ENCODE measurements at places on chromosomes 7 and 10.

- no peak for DNase-seq
Measured at GRCh38 chr7:96122746-96123145, 199.2 kb downstream of the SLC25A13 start.

DNA sequence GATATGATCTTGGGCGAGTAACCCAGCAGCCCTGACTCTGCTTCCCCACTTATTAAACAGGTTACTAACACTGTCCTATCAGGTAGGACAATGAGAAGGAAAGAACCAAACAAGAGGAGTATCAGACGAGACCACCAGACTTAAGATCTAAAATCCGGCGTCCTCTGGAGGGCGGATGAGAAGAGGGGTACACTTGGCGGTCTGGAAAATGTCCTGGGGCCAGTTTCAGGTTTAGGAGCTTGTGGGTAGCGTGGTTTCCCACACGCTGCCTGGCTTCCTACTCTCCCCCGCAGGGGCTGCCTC is 635 bp downstream of the ZNF32 start:
- DNase-seq, result no peak

DNA sequence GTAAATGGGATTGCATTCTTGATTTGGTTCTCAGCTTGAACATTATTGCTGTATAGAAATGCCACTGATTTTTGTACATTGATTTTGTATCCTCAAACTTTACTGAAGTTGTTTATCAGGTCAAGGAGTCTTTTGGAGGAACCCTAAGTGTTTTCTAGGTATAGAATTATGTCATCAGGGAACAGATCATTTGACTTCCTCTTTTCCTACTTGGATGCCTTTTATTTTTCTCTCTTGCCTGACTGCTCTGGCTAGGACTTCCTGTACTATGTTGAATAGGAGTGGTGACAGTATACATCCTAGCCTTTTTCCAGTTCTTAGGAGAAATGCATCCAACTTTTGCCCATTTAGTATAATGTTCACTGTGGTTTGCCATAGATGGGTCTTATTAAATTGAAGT is 48.8 kb downstream of the ANXA8 start:
- no peak for DNase-seq

DNA sequence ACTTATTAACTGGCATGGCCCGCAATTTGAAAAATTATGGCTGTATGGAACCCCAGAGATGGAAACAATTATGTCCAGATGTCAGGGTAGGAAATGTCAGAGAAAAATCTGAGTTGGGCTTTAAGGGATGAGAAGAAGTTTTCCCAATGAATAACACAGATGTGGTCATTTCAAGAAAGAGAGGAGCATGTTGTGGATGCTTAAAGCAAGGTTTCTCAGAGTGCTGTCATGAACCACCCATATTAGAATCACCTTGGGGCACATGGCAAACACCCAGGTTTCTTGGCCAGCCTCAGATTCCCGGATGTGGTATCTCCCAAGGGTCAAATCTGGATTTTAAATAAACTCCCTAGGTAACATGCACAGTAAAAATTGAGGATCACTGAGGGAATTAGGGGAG is 43.6 kb downstream of the LAMB4 start:
- no peak for DNase-seq

GRCh38 chr10:24205821-24206220 is 3.1 kb upstream of the KIAA1217 start:
- DNase-seq, result no peak

GRCh38 chr7:909358-910329 is 33.3 kb downstream of the GET4 start:
- DNase-seq, result no peak

DNA sequence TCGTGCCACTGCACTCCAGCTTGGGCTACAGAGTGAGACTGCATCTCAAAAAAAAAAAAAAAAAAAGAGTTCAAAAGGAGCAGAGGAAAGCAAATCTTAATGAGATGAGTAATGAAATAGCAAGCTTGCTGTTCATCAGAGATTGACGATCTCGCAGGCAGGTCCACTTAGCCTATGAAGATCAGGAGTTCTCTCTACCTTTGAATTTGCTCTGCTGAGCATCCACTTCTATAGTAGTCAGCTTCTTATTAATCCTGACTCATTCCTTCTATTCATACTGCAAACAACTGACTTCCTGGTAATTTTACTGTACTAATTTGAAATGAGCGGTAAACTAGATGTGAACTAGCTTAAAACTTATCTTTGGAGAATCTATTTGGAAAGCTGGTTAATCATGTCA is 1014.6 kb downstream of the GATA3 start:
- no peak for DNase-seq

DNA sequence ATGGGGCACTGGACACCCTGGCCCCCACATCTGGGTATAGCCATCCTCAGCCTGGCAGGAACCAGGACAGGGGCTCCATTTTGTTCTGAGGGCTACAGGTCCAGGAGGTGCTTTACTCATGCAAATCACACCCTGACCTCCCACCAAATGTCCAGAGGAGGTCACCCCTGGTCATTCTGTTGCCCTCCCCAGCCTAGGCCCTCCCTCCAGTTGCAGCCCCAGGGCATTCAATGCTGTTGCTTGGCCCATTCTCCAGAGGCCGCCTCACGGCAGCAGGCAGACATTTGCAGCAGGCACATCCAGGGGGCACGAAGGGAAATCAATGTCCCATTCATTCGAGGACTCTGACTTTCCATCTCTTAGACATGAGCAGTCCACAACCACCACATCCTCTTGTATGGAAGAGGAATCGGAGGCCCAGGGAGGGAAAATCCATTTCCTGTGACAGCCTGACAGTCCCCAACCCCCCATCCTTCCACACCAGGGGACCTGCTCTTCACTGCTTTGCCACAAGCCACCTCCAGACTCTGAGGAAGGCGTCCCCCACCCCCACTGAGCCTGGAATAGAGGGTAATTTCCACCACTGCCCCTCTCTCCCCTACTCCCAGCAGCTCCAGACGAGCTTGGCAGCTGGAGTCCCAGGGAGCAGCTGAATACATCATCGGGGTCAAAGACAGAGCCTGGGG is 76.2 kb upstream of the UNC5B start:
- DNase-seq, result no peak

DNA sequence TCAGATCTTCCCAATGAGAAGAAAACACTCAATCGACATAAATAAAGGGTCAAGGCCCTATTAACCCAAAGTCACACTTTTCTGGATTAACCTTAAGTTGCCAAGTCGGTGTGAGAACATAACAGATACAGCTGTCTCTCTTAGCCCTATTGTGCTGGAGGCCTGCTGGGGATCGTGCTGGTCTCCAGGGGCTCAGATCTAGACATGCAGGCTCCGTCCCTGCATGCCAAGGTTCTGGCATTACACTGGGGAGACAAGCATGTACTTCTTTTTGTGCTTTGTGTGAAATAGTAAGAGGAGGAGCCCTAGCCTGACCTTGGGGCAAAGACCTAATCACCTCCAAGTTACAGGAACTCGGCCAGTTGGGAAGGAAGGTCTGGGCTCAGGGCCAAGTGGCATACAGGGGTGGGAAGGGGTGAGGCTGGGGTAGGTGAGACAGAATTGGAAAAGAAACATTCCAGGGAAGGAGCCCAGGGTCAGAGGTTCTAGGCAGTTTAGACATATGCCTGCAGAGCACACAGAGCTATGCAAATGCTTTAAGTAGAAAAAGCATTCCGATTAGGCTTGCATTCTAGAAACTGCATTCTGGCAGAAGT is 216.4 kb downstream of the HECW1 start:
- DNase-seq, result no peak

DNA sequence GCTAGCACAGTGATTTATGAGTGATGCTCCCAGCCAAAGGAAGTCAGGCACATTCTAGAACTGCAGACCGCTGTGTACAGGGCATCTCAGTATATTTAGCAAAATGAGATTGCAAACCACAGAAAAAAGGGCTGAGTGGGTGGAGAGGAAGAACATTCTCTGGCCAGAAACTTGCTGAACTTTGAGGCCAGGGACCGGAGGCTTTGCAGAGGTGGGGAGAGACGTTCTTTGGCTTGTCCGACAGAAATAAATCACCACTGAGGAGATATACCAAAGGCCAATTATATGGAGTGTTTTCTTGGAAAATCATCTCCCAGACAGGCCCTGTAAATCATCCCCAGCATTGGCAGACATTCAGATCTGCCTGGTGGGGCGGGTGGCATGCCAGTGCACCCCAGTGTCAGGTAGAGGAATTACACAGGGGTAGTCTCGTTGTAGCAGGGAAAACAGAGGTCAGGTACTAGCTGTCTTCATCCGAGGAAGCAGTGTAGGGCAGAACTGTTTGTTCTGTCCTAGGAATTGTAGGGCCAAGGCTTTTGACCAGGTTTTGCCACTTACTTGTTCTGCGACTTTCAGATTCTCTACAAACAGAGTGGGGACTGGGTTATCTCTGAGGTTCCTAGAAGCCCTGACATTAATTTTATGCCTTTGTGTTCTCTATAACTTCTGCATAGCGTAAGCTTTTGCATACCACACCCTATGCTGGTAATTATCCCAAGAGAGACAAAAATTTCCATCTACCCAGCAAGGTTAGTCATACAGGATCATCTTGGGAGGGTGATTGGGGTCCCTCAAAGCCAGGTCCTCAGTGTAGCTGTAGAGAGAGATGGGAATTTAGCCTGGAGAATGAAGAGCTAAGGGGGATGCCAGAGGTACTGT is 655.6 kb downstream of the LRMDA start:
- DNase-seq, result peak; percentile 61

GRCh38 chr10:72238392-72239175 is 22.5 kb upstream of the ASCC1 start:
- DNase-seq, result no peak

- no peak for DNase-seq
Measured at GRCh38 chr7:148050492-148051158, 539.9 kb upstream of the C7orf33 start.

- DNase-seq, result no peak
Measured at GRCh38 chr10:114553436-114553835, 104.6 kb downstream of the ABLIM1 start.

- peak; percentile 4 for DNase-seq
Measured at GRCh38 chr10:127907411-127908105, 655 bp downstream of the PTPRE start.

DNA sequence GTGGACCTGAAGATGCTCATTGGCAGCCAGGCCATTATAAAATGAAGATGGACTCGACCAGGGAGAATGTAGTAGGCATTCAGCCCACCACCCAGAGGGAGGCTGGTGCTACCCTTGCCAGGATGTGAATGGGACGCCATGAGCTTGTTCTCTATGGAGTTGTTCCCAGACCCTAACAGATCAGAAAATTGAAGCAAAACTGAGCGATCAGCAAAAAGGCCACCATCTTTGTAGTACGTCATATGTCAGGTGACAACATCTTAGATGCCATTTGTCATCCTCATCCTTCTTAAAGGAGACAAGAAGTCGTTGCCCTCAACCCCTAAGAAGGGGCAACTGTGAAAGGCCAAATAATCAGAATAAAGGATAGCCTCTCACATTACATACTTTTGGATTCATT is 61.7 kb downstream of the DOCK1 start:
- DNase-seq, result no peak

GRCh38 chr7:50725774-50726173 is 56.9 kb downstream of the GRB10 start:
- no peak for DNase-seq

GRCh38 chr10:47424231-47424630 is 40.1 kb upstream of the ZNF488 start:
- DNase-seq, result no peak

- DNase-seq, result no peak
Measured at GRCh38 chr10:95193944-95194343, at the start of gene ACSM6. Gene ACSM6, plus strand, starts transcription at chr10:95194238. Its CDS starts 248 bp downstream, at chr10:95194486.

GRCh38 chr7:68371985-68372384 is 1226.3 kb upstream of the AUTS2 start:
- no peak for DNase-seq

DNA sequence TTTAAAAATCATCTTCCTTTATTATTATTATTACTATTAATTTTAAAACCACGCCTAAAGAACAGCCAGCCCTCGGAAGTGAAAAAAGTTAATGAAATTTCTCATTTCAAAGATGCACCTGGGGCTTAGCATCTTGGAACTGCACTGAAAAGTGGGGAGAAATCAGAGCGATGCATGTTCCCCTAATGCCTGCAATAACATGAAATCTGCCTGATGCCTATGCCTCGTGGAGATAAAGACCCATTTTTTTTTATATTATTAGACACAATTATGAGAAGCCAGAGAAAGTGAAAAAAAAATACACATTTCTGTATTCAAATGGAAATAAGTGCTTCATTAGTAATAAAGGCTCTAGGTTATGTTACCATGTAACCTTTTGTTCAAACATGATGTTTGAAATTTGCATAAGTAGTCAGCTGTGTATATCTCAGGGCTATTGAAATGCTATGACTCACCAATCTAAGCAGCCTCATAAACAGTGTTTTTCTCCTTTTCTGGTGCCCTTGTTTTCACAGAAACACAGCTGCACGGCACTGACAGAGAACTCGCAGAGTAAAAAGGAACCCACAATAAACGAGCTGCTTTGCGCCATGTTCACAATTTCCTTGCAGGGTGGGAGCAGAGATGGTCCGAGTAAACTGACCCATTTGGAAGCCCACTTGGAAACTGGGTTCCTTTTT is 175.8 kb upstream of the PRKCQ start:
- DNase-seq, result no peak

GRCh38 chr7:101308245-101309085 is 13.1 kb downstream of the IFT22 start:
- peak; percentile 80 for DNase-seq
